ENCODE measurements at places on chromosomes 16 and 17. TPM values are rescaled to one million over a fixed set of nuclear protein-coding genes. Genes with fewer than 3 reads are reported as not detected.

- no peak for DNase-seq
- no peaks in the 10 kb centered on the region for H3K36me3 ChIP-seq
- H3K4me1 ChIP-seq = no peaks in the 10 kb centered on the region
- H3K27me3 ChIP-seq = peaks cover 3% of the 10 kb centered on the region
- no peak overlapping the region for H3K27ac ChIP-seq
These were observed 23.0 kb downstream of the CES1 start for GRCh38 chr16:55809851-55810250.

GRCh38 chr17:20982589-20983358 is 60.0 kb downstream of the USP22 start:
- no peak overlapping the region for H3K27ac ChIP-seq
- DNase-seq = no peak
- H3K27me3 ChIP-seq = peaks cover 10% of the 10 kb centered on the region
- no peaks in the 10 kb centered on the region for H3K4me1 ChIP-seq

DNA sequence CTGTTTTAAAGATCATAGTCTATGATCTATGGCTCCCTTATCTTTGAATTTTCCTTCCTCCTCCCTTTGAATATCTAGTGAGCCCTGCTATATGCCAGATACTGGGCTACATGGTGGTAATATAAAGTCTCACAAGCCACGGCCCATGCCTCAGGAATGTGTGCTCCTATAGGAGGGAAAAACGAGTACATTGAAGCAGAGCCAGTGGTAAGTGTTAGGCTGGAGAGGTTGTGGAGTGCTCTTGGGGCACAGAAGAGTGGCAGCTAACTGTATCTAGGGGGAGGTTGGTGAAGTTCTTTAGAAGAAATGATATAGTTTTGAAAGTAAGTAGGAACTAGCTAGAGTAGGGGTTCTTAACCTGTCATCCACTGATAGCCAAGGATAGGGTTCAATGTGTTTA is 105.8 kb upstream of the PMFBP1 start:
- no peaks in the 10 kb centered on the region for H3K27me3 ChIP-seq
- H3K4me3 ChIP-seq = no peak overlapping the region
- no peak for DNase-seq
- H3K27ac ChIP-seq = no peak overlapping the region

- no peak overlapping the region for H3K4me3 ChIP-seq
- H3K36me3 ChIP-seq = peaks cover 9% of the 10 kb centered on the region
- H3K27me3 ChIP-seq = no peaks in the 10 kb centered on the region
These were observed 9.9 kb downstream of the PER1 start for GRCh38 chr17:8142158-8142886.

The CAPNS2 gene
- not detected for total RNA-seq

The HSD3B7 gene
- 2.4 TPM for total RNA-seq

All from activated T-cell treated with anti-CD3 and anti-CD28 coated beads, Interleukin-2, amount 50 U/mL, for 72 hours (primary cell).